ENCODE measurements at places on chromosomes 2 and 18.

DNA sequence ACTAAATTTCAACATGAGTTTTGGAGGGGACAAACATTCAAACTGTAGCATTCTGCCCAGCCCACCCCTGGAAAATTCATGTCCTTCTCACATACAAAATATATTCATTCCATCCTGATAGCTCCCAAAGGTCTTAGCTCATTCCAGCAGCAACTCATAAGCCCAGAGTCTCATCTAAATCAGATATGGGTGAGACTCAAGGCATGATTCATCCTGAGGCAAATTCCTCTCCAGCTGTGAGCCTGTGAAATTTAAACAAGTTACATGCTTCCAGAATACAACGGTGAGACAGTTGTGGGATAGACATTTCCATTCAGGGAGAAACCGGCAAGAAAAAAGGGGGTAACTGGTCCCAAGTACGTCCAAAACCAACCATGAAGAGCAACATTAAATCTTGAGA is 43.5 kb upstream of the FAHD2A start:
- DNase-seq, result no peak

DNA sequence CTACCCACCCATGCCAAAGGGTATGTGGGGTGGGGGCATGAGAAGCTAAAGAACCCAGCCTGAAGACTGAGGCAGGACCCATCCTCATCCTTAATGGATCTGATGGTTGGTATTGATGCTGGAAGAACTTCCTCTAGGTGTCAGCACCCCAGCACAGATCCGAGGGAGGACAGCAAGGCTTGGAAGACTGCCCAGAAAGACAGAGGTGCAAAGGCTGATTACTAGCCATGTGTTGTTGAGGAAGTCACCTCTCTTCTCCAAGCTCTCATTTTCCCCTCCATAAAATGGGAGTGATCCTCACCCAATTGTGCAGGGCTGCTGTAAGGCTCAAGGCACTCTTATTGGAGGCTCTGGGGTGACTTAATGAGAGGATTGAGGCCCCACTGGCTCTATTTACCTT is 256.5 kb downstream of the CELF4 start:
- DNase-seq, result no peak

DNA sequence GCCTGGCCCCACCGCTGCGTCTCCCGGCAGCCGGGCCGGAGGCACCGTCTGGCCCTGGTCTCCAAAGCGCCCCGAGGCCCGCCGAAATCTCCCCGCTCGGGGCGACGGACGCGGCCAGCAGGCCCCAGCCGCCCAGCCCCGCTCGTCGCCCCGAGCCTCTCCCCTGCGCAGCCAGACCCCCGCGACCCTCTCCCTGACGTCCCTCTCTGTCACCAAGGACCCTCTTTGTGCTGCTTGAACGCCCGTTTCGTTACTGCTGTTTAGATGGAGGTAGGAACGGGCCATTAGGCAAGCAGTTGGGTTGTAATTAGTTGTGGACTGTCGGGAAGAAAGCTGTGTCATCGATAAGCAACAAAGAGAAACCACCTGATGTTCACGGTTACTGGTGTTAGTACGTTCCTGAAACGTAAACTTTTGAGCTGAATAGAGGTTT is 686 bp downstream of the UBXN4 start:
- DNase-seq, result no peak

GRCh38 chr2:56337342-56337741 is 153.6 kb downstream of the CCDC85A start:
- DNase-seq, result no peak

- no peak for DNase-seq
Observed at GRCh38 chr2:28976584-28976983, 4.5 kb upstream of the TOGARAM2 start.

GRCh38 chr2:82675186-82675585 is 1783.9 kb downstream of the SUCLG1 start:
- DNase-seq, result no peak

- no peak for DNase-seq
Observed at GRCh38 chr2:232908695-232909094, 38.6 kb downstream of the SNORC start.

DNA sequence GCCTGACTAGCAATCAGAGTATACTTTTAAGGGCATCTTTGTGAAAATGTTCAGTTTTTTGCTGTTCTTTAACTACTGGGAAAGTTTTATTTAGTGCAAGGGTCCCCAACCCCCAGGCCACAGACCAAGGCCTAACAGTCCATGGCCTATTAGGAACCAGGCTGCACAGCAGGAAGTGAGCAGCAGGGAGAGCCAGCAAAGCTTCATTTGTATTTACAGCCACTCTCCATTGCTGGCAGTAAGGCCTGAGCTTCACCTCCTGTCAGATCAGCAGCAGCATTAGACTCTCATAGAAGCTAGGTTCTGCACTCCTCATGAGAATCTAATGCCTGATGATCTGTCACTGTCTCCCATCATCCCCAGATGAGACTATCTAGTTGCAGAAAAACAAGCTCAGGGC is 17.1 kb upstream of the NR4A2 start:
- DNase-seq, result no peak

GRCh38 chr2:55961318-55961911 is 37.8 kb upstream of the EFEMP1 start:
- DNase-seq, result no peak

GRCh38 chr18:44579028-44579702 is 101.5 kb upstream of the SETBP1 start:
- no peak for DNase-seq

- no peak for DNase-seq
Observed at GRCh38 chr2:46865181-46865970, 50.2 kb downstream of the MCFD2 start.

DNA sequence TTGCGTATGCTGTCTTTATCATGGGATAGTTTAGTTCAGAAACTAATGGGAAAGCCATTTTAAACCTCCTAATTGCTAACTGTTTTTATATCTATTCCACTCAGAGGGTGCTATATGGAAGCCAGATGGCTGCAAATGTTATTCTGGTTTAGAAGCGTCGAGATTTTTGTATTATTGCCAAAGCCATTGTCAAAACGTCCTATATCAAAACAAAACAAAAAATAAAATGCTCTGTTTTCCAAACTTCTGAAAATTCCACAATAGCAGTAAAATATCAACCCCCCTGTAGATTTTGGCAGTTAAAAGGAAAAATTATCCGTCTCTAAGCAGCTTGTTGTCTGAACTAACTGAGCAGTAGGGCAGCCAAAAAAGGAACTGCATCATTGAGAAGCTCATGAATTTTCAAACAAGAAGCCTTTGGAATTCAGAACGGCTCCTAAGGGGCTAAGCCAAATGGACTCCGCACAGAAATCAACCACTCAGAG is 195.4 kb upstream of the CWC22 start:
- no peak for DNase-seq

GRCh38 chr2:24710806-24711205 is 82.4 kb downstream of the PTRHD1 start:
- DNase-seq, result no peak

- DNase-seq, result no peak
Observed at GRCh38 chr2:42106257-42106816, 58.5 kb downstream of the PKDCC start.

DNA sequence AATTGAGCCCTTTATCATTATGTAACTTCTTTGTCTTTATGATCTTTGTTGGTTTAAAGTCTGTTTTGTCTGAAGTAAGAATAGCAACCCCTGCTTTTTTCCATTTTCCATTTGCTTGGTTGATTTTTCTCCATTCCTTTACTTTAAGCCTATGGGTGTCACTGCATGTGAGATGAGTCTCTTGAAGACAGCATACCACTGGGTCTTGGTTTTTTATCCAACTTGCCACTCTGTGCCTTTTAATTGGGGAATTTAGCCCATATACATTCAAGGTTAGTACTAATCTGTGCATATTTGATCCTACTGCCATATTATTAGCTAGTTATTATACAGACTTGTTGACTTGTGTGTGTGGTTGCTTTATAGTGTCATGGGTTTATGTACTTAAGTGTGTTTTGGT is 89.6 kb downstream of the NBEAL1 start:
- no peak for DNase-seq

DNA sequence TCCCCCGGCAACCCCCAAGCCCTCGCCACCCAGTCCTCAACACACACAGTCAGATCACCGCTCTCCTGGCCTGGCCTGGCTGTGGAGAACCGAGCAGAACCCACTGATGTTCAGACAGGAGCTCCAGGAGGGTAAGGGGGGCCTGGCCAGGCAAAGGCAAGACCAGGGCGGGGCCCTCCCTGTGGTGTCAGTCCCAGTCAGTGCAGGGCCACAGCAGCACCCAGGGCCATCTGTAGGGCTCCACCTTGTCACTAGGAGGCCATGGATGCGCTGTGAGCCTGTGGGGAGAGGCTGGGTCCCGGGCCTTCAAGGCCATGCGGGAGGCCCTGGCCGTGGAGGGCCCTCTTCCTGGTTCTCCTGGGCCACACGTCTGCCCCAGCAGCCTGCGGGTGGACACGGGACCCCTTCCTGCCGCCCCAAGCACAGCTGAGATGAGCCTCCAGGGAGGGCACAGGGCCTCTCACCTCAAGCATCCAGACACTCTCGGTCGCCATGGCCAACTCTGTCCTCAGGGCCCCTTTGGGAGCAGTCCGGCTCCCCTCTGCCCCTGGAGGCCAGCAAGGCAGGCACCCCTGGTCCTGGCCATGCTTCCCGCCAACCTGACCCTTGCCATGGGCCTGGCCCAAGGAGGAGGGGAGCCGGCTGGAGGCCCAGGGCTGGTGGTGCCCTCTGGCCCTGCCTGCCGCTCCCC is 2.0 kb downstream of the ANO7 start:
- DNase-seq, result no peak

- no peak for DNase-seq
Observed at GRCh38 chr2:136183097-136183496, 65.1 kb upstream of the CXCR4 start.

DNA sequence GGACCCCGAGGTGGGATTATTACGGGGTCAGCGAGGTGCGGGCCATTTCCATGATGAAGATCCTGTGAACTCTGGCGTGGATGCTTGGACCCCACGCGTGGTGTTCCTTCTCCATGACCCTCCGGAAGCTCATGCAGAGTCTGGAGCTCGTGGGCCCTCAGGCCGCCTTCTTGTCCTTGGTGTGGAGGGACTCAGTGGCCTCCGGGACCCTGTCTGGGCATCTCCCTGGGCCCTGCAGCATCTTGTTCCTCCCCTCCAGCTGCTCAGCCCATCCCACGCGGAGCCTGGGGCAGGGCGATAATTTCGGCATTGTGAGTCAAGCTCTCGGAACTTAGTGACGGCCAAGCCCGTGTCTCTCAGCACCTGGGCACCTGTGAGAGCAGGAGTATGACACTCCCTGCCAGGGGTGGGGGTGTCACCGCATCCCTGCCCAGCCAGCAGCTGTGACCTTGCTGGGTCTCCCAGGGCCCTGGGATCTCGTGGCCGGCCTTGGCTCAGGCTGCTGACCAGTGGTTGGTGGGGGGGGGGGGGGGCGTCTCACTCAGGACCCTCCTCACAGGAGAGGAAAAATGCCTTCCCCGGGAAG is 24.6 kb downstream of the RTP5 start:
- DNase-seq, result no peak

DNA sequence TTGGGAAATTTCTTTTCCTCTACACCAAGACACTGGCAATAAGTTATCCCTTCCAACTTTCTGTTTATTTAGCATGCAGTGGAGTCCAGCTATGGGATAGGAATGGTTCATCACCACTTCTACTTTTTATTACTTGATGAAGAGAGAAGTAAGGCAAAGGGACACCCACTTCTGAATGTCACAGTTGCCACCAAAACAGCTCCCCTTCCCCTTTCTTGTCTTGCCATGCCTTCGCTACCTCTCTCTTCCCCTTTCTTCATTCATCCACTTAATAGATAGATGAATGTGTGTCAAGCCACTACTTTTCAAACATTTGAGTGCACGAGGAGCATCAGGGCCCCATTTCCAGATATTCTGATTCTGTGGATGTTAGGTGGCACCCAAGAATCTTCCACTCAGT is 59.6 kb downstream of the KCTD18 start:
- DNase-seq, result no peak

DNA sequence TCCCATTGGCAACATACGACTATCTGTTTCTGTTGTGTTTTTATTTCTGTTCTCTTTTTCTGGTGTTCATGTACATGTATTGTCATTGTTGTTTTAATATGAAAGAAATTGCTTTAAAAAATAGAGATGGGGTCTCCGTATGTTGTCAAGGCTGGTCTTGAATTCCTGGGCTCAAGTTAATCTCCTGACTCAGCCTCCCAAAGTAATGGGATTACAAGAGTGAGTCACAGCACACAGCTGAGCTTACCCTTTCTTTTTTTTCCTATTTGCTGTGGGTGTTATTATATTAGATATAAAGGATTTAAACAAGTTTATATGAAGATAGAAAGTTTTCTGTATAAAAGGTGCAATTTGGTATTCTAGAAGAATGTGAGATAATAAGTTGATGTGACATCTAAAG is 554.6 kb downstream of the DSC3 start:
- no peak for DNase-seq

GRCh38 chr2:240237609-240238174 is 97.2 kb upstream of the OTOS start:
- DNase-seq, result no peak

GRCh38 chr2:232888839-232889529 is 18.9 kb downstream of the SNORC start:
- DNase-seq, result no peak

GRCh38 chr2:84033347-84033974 is 425.6 kb downstream of the SUCLG1 start:
- no peak for DNase-seq

DNA sequence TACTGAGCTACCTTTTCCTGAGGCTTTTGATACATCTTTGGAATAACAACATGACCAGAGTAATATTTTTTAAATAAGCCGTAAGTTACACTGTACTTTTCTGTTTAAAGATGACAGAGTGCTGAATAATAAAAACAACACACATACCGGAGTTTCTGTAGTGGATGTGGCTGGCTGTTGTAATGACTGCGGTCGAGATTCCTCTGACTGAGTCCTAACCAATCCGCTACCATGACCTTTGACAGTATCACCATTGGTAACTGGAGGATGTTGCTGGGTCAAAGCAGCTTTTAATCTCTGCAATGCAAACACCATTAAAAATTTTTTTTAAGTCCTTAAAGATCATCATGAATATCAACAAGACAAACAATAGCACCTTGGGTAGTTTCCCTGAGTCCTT is 70.7 kb downstream of the ATF2 start:
- DNase-seq, result no peak

GRCh38 chr2:176114930-176115625 is 1.5 kb upstream of the HOXD10 start:
- no peak for DNase-seq

GRCh38 chr2:95296880-95297487 is at the start of gene KCNIP3:
Gene KCNIP3, plus strand, starts transcription at chr2:95297347. Its CDS starts 92 bp downstream, at chr2:95297439.
- DNase-seq, result no peak

- no peak for DNase-seq
Observed at GRCh38 chr2:133287709-133288108, 280.6 kb downstream of the NCKAP5 start.

GRCh38 chr2:132636346-132636745 is 33.7 kb downstream of the LYPD1 start:
- DNase-seq, result no peak

- DNase-seq, result no peak
Observed at GRCh38 chr2:234964631-234965461, 13.0 kb downstream of the SH3BP4 start.

Data from stimulated activated CD8-positive, alpha-beta memory T cell treated with anti-CD3 and anti-CD28 coated beads, Interleukin-4, amount 100 ng/mL, for 24 hours (primary cell).